Fibroblast of skin of back (primary cell): ENCODE measurements at places on chromosomes 7 and 10.

GRCh38 chr10:113563306-113564088 lies 10.6 kb downstream of the HABP2 start:
- DNase-seq = peak; percentile 59

DNA sequence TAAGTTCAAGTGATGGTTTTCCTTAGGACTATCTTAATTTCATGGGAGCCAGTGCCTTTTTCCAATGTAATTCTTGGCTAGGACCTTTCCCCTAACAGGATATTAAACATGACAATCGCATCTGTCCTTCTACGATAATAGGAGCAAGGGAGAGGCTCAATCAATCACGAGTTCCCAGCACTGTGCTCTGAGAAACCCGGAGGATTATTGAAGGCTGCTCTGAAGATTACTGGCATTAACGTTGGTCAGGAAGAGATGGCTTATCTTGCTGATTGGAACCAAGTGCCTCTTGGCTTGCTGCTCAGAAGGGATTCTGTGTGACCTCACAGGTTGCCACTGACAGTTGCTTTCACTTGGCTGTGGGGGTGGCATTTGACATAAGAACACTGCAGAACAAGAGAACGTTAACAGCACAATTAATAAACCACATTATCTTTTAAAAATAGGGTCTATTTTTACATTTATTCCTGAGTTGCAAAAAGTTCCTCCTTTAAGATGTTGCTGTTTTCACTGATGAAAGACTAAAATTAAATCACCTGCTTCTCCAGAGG lies 252.1 kb upstream of the TAC1 start:
- DNase-seq = no peak

DNA sequence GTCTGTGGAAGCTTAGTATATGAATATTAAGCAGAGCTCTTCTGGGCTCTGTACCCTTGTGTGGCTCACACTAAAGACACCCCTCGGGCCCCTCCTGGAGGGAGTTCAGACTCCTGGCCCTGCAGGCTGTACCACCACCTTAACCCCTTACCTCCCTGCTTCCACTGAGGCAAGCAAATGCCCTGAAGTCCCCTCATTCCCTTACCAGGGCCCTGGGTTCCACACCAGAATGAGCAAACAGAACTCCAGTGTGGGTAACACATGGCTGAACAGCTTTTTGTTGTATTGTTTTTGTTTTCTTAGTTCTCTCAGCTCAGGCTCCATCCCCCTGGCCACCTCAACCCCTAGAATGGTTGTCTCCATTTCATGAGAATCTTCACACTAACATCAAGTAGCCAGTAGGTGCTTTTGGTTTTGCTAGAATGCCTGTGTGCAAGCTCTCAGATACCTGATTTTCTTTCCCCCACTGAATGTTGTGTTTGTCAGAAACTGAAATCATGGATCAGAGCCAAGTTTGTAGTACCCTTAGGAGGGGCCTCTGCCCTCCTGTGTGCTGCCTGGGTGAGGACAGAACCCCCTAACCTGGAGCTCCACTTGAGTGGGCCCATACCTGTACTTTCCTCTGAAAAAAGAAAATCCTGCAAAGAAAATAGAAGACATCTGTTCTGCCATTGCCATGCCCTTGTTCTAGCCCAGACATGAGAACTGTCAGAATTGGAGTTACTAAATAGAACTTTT lies 2.8 kb upstream of the WAPL start:
- no peak for DNase-seq

DNA sequence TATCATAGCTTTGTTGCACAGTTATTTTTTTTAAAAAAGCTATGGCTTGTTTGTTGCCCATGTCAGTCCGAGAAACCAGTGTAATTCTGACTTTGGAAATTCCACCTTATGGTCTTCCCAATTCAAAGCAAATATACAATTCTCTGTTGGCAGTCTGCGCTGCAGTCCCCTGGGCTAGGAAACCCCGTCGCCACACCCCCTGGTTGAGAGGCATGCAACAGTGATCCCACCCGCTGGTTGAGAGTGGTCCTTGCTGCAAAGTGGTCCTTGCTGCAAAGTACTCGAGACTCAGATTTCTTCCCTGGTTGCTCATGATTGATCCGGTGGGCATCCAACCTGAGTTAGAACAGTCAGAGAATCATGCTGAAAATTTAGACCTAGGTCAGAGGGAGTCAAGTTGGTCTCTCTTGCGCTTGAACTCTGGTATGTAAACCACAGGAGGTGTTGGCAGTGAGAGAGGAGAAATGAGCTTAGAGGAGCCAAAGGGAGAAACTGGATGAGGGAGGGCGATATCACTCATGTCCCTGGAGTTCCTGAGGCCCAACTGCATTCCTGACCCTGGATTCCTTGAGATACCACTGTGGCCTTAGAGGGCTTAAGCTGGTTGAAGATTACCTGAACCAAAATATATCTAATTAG lies 45.0 kb upstream of the STK17A start:
- DNase-seq = peak; percentile 53

DNA sequence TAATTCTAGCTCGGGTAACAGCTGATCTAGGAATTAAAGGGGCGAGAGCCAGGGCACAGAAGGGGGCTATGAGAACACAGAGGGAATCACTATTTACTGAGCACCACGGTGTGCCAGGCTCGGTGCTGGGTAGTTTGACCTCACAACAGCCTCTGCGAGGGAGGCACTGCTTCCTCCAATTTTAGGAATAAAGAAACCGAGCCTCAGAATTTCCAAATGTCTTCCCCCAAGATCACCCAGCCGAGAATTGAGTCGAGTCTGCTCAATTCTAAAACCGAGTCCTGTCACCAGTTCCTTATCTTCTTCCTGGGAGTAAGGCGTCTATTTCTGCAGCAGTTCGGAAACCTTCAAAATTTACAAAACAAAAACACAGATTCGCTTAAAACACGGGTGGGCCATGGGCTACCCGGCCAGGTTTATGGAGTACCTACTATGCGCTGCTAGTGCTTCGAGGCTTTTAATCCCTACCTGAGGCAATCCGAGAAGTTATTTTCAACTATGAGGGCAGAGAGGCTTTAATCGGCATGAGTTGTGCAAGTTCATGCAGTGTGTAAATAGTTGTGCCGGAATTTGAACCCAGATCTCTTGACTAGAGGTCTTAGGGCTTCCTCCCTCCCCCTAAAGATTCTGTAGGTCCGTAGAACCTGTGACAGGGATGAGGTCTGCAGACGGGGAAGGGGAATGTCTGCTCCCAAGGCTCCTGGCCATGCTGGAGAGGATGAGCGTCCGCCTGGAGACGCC lies 872 bp upstream of the HMX2 start:
- no peak for DNase-seq

DNA sequence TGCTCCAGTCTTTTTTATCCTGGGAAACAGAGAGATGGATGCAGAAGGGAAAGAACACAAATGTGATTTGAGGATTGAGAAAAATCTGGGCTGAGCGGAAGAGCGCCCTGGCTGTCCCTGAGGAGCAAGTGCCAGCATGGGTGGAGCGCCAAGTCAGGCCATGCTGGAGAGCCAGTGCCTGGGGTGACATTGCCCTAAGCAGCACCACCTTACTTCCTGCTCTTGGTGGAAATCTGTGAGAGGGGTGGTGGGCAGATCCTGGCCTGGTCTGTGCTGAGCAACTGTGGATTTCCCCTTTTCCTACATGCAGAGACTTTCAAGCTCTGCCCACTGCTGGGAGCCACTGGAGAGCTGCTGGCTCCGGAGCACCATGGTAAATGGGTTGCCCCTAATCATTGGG lies 36.9 kb downstream of the DDIT4 start:
- DNase-seq = no peak

- no peak for DNase-seq
These were observed 124.9 kb downstream of the CYP26A1 start for GRCh38 chr10:93198401-93199131.

- no peak for DNase-seq
These were observed 141.7 kb upstream of the TMEM72 start for GRCh38 chr10:44769450-44769849.

DNA sequence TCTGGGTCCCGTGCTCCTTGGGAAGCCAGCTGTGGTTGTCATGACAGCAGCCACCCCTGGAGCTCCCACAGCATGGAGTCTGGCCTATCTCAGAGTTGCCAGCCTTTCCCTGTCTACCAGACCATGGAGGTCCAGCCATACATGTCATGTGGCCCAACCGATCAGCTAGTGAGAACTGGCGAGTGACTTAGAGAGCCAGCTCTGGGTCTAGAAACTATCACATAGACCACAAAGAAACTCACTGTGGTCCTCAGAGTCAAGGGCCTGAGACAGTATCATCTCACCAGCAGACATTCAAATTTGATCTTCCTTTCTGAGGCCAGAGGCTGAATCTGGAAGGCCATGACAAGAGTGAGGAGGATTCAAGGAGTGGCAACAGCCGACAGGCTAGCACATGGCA lies 223.3 kb upstream of the GPR26 start:
- no peak for DNase-seq

DNA sequence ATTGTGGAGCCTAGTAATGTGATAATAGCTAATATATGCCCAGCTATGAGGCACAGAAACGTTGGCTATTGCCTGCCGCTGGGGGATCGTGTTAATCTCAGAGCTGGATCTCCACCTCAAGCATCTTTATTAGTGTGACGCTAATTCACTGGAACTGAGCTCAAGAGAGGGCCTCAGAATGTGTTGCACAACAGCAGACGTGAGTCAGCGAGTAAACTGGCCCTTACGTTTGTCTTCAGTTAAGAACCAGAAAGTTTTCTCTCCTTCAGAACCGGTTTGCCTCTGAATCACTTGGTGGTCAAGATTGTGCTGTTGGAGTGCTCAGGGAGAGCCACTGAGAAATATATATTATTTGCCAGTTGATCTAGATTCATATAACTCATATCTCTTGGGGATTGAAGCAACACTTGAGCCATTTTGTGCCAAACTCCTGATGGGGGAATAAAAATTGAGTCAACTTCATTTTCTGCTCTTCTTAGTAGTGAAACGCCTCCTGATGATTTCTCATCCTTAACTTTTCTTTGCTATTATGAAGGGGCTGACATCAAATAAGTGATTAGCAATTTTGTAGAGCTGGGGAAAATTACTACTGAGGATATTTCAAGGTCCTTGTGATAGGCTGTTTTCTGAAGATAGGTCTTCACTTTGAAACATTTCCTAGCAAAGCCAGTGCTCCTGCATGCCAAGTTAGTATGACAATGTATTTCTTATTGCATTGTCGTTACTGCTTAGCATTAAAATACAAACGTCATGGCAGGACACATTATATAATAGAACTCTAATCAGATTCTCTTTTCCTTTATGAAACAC lies 22.3 kb downstream of the BZW2 start:
- peak; percentile 90 for DNase-seq

- peak; percentile 96 for DNase-seq
These were observed 31.5 kb upstream of the NRP1 start for GRCh38 chr10:33365871-33366411.

GRCh38 chr7:110675383-110676103 lies 415.4 kb upstream of the LRRN3 start:
- no peak for DNase-seq

DNA sequence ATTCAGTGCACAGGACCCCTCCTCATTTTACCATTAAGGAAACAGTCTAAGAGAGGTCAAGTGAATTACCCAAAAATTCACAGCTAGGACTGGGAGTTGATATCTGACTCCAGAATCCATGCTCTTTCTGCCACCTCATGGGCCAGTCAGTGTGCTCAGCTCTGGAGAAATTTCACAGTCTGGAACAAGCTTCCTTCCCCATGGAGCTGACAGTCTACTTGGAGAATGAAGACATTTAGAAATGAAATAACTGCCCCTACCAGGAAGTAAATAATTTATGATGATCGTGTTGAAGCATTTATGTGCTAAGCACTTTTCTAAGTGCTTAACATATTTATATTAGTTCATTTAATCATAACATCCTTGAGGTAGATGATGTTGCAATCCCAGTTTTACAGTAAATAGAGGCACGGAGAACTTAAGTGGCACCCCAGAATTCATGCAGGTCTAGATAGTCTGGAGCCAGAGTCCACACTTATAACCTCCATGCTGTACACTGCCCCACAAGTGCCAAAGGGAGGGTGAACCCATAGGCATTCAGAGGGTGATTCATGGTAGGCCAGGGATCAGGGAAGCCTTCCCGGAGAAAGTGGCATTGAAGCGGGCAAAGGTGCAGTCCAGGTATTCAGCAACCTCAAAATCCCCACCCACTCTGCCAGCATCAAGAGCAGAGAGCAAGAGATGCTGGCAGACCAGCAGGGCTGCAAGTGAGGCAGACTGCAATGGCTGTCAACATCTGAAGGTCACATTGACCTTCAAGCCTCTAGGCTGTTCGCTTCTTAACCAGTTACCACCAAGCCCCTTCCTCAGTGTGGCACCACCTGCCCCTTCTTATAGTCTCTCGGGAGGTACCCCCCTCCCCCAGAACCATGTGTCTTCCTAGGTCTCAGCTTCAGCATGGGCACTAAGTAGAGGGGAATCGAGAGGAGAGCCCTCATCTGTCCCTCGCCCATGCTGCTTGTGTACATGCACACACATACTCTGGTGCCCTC lies 38.4 kb upstream of the LRRC4 start:
- no peak for DNase-seq

DNA sequence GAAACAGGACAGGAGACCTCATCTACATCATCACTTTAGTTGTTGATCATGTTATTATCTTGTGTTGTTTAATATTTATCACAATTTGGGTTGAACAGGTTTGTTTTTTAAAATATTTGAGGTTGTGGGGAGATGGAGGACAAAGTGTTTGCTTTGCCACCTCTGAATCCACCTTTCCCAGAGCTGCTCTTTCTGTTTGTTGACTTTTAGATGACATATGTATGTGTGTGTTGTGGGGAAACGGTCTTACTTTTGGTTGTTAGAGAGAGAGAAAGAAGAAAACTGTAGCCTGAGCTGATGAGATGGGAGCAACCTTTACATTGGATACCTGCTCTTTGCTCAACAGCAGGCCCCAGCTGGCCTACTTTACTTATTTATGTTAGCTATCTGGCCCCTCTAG lies 19.0 kb upstream of the SLC16A12 start:
- no peak for DNase-seq

- DNase-seq = peak; percentile 66
These were observed 22.8 kb downstream of the ARL5B start for GRCh38 chr10:18681971-18682411.

DNA sequence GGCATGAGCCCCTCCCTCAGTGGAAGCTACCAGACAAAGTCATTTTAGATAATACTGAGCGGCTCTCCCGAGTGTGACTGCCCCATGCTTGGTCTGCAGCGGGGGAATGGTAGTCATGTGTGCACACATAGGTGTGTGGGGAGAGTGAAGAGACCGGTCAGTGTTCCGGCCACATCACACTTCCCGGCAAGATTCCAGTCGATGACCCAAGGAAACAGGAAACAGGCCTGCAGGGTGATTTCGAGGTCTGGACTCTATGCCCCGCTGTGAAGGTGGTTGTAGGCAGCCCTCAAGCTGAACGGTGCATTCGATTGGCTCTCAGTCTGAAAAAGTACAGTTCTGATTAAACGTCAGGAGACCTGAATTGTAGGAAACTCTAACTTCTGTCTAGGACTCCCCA lies 73.2 kb downstream of the SYPL1 start:
- DNase-seq = no peak

DNA sequence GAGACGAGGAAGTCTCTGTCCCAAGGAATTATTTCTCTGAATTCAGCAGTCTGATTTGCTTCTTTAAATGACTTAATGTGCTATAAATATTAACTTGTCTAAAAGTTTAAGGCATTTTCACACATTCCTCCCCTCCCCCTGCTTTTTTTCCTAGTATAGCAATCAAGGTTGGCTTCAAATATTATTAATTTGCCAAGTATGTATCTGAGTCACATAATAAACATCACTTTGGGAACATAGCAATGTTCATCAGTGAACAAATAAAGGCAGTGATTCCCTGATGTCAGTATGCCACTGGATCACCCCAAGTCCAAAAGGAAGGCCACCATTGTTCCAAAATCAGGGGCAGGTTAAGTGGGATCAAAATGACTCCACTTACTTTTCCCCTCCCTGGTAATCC lies 40.5 kb downstream of the PDE6C start:
- DNase-seq = peak; percentile 83
